SK-MEL-5 (cell line): ENCODE measurements at places on chromosomes 2 and 18.

GRCh38 chr2:70979180-70979488 lies 704 bp downstream of the ANKRD53 start:
- DNase-seq: no peak

DNA sequence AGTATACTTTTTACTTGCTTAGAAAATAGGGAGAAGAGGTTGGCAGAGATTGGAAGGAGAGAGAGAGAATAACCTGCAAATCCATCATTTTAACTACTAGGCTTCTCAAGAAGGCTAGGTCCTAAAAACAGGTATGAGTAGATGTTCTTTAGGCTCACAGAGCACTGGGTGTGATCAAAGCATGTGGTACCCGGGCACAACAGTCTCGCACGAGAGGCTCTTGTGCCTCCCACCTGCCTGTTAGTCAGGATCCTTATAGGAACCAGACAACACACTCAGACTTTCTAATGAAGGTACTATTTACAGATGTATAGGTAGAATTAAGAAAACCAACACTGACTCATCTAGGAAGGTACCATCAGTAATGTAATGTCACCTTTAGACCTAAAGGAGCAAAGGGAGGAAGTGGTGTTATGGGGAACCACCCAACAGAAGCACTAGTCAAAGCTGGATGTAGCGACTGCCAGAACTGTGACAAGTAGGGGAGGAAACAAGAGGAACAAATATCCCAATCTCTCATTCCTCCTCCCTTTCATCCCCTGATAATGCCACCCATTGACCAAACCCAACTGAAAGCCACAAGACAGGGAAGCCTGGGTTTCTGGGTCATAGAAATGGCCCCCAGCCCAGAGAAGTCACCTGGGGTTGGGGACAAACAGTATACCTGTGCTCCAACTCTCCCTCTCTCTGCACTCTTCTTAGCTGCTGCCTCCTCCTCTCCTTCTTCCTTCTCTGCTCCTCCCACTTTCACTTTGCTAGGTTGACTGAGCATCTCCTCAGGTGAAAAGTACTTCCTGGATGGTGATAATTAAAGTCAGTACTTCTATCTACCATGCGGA lies 16.0 kb upstream of the MARCHF4 start:
- DNase-seq: no peak

- no peak for DNase-seq
These were observed 4.8 kb downstream of the TNP1 start for GRCh38 chr2:216855079-216855478.

DNA sequence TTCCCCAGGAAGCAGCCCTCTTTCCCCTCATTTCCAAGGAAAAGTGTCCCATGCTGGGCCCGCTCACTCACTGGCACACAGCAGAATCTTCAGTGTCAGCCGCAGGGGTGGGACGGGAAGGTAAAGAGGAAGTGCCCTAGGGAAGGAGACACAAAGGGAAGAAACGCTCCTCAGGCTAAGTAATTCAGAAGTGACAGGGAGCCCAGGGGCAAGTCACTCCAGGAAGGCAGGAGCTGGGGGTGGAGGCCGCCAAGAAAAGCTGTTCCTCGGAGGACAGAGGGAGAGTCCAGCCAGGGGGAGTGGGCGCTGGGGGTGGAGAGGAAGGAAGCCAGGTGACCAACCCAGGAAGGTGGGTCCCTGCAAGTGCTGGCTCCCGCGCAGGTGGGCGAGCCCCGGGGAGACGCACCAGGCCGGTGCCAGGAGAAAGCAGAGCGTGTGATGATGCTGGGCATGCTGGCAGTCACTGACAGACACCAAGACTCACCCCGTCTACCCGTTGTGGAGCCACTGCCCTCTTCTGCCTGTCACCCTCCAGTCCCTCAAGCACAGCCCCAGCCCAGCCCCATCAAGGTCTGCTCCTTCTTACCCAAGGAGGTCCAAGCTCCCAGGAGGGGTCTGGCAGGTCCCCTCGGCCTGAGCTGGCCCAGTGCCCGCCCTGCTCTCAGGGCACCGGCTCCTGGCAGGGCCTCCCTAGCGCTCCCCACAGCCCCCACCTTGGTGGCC lies 21.7 kb downstream of the HDAC4 start:
- DNase-seq: no peak

GRCh38 chr2:120887320-120887697 lies 151.6 kb downstream of the GLI2 start:
- DNase-seq: no peak

GRCh38 chr2:58046335-58046584 lies 346 bp upstream of the VRK2 start:
- no peak for DNase-seq

DNA sequence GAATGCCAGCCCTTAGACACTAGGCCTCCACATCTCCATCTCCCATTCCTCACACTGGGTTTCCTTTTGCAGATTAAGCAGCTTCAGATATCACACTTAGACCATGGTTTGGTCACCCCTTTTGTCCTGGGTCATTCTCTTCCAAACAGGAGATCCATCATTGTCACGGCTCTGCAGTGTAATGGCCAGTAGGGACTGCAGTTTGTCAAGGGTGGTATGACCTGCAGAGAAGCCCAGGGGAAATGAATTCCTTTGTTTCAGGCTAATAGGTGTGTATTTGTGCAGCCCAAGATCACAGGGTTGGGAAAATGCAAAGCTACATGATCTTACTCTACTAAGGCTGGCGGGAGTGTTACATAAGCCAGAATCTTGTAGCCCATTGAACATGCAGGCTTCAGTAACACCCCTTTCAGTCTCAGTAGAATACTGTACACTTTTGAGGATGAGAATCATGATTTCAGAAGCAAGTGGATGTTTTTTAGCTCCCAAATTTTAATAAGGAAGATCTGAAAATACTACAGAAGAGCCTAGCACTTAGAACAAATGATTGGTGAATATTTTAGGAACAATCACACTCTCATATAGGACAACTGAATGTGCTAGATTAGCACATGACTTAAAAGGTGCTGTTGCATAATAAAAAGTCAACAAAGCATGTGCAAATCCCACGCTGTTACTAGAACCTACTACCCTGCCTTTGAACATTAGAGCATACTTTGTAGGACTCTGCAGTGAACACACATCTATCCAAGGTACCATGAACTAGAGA lies 24.0 kb upstream of the LPIN1 start:
- DNase-seq: no peak

DNA sequence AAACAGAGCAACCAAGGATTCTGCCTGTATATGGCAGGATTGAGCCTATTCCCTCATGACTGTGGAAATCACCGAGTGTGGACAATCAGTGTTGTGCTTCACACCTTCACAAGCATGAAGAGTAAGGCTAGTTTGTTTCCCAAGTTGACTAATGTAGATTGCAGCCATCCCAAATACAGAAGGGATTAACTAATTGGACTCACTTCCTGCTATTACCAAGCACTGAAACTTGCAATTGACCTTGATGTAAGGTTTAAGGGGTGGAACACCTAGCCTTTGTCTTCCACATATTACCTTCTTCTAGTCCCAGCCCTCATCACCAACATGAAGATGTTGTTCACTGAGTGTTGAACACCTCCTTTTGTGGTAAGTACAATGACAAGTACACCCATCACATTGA lies 120.9 kb upstream of the RND3 start:
- no peak for DNase-seq

DNA sequence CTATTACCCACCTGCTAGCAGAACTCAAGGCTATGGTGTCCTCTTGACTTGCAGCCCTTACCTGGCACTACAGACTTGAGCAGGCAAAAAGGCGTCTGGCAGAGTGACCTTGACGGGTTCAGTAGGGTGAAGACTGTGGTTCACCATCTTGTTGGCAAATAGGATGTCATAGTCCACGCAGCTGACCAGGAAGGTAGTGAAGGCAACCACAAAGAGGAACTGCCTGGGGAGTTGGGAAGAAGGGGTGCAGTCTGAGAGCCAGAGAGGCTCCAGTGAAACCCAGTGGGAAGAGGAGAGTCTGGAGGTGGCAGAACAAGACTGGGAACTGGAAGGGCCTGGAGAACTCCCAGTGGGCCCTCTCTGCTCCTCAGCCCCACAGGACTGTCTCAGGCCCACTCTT lies 4.1 kb downstream of the ATG9A start:
- no peak for DNase-seq

- DNase-seq: peak; percentile 64
These were observed 203.3 kb downstream of the TCF4 start for GRCh38 chr18:55384551-55385275.

- DNase-seq: no peak
These were observed 193.5 kb upstream of the CHST9 start for GRCh38 chr18:27378431-27379095.

DNA sequence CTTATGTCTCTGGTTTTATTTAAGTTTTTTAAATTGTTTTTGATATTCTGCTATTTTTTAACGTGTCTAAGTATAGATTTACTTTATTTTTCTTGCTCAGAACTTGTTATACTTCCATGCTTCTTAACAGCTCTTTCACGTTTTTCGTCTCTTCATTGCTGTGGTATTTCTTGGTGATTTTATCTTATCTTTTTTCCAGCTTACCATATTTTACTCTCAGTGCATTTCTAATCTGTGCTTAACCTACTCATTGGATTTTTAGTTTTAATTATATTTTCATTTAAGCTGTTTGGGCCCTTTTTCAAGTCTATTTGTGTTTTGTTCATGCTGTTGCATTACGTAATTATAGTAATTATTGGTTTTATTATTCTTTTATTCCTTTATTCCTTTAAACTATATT lies 11.1 kb downstream of the SLC9A2 start:
- no peak for DNase-seq

DNA sequence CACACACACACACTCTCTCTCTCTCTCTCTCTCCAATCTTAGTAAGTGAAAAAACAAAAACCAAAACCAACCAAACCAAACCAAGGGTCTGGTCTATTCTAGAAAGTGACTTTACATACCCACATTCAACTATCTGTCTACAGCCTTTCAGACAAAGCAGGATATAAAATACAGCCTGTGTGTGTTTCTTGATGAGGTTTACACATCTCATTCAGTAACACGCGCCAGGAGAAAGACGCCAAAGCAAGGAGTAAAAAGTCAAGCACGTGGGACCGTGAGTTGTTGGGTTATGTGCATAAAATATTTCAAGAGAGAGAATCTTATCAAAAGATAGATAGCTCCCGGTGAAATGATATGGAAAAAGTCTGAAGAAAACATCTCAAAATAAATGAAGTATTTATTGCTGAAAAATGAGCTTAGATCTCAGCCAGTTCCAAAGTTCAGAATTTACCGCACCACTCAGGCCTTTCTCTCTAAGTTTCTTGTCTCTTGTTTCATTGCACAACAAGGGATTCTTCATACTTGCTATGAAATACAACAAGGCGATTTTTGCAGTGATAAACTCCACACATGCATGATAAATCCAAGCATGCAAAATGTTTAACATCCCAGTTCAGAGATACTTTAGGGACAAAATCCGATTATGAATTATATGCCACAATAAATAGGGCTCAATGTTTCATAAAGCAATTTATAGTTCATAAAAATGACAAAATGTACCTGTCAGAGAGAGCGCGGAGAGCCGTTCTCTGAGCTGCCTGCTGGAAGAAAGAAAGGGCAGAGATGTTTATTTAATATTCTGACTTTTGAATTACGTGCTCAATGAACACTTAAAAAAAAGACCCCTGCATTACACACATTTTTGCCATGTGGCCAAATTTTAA lies 159.3 kb upstream of the REV1 start:
- no peak for DNase-seq

- peak; percentile 35 for DNase-seq
These were observed 54.5 kb downstream of the ZDBF2 start for GRCh38 chr2:206328974-206329373.

GRCh38 chr2:96143231-96143847 lies 1.9 kb downstream of the DUSP2 start:
- DNase-seq: no peak

- DNase-seq: no peak
These were observed 60.5 kb upstream of the ALKAL2 start for GRCh38 chr2:348361-348916.

DNA sequence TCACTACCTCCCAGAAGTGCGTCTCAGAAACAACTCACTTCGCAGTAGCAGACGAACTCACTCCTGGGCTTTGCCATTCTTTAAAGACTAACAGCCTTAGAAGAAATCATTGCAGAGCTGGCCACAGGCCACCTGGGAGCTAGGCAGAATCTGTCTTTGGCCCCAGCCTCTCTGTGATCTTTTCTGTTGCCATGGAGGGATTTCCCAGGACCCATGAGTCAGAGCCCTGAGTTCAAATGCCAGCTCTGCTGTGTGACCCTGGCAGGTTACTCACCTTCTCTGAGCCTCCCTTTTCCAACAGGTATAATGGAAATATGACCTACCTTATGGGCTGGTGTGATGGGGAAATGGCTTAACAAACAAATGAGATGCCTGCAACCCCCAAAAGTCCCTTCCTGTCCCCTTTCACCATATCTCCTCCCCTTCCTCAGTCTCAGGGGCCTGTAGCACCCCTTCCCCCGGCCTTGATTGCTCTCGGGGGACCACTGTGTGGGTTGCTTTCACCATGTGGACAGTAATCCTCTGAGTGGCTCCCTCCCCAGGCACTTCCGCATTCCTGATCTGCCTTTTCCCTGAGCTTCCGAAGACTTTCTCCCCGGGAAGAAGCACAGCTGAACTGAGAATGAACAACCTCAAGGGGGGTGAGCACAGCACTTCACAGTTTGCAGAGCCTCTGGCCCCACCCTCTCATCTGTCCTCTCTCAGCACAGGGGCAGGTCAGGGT lies 34.0 kb upstream of the SLC66A3 start:
- peak; percentile 13 for DNase-seq

DNA sequence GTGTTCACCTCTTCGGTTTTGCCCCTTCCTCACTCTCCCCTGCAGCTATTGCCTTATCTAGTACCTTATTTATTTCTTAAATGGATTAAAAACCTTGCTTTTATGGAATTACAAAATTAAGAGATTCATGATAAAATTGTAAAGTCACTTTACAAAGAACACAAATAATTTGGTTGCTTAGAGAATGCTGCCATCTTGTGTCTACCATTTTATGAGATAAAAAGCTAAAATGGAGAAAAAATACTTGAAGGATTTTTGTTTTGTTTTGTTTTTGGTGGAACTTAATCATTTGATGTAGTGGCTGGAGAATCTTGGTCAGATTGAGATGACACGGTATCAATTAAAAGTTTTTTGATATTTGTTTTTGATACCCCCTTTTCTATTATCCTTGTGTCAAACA lies 69.6 kb downstream of the R3HDM1 start:
- DNase-seq: peak; percentile 16

DNA sequence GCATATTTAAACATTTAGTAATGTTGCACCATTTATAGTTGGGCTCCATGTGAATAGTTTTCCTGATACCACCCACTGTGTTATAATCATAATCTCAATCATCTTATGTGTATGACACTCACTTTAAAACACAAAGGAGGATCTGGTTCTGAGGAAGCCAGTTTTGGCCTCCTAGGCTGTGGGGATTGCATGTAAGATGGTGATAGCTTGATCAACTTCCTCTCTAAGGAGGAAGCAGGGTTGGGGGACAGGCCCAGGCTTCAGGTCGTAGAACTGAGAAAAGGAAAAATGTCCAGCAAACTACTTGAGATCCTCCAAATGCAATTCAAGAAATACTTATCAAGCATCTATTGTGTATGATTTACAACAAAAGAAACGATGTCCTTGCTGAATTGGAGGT lies 4.9 kb upstream of the PPM1B start:
- no peak for DNase-seq

DNA sequence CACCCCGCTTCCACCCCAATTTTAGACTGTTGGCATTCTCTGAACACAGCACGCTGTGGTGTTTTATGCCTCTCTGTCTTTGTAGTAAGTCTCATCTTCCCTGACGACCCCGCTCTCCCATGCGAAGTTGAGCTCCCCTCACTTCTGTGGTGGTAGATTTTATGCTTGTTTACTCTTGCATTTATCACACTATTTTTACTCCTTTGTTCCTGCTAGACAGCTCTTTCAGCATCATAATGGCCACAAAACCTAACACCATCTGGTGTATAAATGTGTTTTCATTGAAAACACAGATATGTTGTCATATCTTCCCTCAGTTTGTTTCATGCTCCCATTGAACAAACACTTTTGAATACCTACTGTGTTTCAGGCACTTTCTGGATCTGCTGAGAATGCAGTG lies 57.1 kb downstream of the PKP4 start:
- DNase-seq: no peak
